ENCODE measurements at places on chromosomes 1 and 21.

DNA sequence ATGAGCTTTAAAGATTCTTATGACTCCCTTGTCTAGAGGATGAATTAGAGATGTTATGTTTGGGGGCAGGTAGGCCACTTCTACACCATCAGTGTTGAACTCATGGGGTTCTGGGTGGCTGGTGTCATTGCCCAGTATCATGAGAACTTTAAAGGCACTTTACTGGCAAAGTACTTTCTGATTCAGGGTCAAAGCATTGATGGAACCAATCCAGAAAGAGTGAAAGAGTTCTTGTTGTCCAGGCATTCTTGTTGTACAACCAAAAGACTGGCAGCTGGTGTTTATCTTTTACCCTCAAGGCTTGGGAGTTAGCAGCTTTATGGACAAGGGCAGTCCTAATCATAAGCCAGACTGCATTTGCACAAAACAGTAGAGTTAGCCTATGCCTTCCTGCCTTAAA is 673.0 kb downstream of the USP25 start:
- no peak for DNase-seq

DNA sequence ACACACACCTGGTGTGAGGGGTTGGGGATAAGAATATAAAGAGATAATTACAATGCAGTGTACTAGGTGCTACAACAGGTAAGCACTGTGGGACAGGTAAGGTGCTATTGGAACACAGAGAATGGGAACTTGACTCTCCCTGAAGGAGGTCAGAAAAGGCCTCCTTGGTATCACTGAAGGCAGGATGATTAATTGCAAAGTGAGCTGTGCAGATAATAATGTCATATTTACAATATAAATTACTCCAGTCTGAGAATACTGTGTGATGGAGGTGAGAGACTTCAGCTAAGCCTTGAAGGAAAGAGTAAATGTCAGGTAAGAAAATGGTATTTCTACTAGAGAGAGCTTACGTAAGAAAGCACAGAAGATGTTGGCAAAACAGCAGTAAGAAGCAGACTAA is 91.6 kb downstream of the EPS15 start:
- DNase-seq: no peak

DNA sequence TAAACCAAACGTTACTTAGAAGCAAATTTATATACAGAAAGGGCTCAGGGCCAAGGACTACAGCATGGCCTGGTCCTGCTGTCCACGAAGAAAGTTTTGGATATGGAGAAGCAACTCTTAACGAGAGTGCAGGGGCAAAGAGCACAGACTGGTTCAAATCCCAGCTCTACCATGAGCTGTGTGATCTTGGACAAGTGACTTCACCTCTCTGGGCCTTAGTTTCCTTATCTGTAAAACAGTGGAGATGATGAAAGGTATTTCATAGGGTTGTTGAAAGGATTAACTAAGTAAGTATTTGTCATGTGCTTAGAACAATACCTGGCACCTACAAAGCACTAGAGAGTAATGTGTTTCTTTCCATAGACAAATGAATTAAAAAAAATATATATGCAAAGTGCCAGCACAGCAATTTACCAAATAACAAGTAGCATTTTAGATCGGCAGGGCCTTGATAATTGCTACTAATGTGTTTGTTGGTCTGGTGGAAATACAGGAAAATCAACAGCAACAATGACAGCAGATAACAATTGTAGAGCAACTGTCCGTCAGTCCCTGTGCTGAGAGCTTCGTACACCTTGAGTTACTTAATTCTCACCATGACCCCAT is 25.4 kb downstream of the TMCO4 start:
- DNase-seq: no peak

DNA sequence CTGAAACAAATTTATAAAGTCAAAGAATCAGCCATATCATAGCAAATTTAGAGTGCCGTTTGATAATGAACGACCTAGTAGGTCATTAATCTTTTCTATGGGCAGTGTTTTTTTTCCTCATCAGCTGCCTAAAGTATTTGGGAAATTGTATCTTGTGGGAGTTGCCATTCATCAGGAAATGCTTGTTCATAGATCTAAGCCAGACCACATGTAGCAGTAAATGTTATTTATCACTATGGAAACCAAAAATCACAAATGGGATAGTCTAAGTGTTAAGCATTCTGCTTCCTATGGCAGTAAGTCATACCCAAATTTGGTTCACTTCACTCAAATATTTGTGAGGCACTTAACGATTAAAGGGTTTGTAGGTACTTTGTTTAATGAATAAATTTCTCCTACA is 52.9 kb downstream of the LRRC8D start:
- no peak for DNase-seq

DNA sequence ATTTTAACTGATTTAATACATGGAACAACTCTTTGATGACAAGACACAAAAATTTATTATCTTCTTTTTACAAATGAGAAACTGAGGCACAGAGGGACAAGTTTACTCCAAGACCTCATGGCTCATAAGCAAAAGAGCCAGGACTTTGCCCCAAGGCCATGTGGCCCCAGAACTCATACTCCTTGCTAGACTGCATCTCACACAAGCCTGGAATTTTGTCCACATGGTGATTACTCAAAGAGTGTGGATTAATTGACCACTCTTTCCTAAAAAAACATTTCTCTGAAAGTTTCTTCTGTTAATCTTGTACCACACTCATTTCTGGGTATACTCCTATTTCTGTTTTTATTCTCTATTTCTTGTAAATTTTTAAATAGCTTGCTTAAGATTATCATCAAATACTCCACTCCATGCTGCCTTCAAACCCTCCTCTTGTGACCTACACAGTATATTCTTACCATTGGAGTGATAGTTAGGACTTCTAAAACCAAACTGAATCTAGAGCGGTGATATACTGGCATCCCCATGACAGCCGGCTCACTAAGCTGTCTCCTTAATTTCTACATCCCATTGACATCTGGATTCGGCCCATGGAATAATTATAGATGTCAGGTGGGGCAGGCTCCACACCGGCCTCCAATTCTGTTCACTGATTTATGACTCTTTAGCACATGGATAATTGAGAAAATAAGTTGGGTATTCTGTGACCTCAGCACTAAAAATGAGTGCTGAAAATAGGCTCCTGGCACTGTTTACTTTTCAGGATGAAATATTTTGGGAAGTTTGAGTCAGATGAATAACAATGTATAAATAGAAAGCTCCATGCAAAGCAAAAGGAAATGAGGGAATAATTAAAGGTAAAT is 16.1 kb downstream of the RGS4 start:
- peak; percentile 19 for DNase-seq

DNA sequence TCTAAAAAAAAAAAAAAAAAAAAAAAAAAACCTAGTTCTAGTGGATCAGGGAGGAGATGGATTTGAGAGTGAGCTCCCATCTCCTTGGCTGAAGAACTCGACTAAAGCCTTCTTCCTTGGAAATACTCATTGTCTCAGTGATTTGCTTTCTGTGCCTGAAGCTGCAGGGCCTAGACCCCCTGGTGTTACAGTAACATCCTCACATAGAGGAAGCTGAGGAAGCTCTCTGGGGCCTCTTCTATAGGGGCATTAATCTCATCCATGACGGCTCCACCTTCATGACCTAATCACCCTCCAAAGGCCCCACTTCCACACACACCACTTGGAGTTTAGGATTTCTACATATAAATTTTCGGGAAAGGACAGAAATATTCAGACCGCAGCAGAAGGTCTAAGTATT is 95.9 kb upstream of the ETS2 start:
- DNase-seq: no peak

DNA sequence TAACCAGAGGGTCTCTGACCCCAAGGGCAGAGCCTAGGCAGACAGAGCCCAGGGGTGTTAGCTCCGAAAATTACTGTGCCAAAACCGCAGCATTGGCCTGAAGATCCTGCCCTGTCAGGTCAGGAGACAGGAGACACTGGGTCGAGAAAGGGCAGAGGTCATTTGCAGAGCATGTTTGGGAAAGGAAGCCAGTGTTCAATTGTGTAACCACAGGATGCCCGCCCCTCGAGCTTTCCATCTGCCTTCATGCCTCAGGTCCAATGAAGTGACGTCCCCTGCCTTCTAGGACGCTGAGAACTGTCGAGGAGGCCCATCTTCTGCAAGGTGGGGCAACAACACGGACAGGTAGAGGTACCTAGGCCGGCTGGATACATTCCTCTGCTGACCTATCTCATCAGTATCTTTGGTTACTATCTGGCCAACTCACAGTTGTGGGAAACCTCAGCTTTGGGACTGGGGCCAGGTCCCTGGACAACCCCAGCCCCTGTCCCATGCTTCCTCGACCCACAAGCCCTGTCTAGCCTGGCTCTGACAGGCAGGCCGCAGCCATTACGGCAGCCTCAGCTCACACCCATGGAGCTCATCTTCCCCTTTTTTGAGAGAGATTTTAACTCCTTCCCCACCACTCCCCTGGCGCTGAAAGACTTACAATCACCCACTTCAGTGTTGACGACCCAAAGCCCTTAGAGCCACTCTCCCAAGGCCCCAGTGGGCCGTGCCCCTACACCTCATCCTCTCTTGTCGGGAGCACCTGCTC is 1.3 kb downstream of the ARL8A start:
- no peak for DNase-seq

DNA sequence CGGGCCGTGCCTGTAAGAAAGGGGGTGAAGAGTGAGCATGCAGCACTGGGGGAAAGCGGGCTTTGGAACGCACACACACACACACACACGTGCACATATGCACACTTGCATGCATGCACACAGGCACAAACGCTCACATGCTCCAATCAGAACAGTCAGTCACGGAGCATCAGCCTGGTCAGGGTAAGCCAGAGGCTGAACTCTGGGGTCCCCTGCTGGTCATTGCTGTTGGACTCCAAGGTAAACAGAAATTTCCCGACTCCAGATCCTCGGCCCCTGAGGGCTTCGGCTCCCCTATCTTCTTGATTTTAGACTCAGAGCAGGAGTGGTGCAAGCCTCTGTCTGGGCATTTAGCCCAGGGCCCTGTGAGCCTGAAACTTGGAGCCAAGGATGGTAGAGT is 54.2 kb downstream of the SYT2 start:
- no peak for DNase-seq

GRCh38 chr1:225919906-225920305 is 4.1 kb downstream of the PYCR2 start:
- peak; percentile 51 for DNase-seq

DNA sequence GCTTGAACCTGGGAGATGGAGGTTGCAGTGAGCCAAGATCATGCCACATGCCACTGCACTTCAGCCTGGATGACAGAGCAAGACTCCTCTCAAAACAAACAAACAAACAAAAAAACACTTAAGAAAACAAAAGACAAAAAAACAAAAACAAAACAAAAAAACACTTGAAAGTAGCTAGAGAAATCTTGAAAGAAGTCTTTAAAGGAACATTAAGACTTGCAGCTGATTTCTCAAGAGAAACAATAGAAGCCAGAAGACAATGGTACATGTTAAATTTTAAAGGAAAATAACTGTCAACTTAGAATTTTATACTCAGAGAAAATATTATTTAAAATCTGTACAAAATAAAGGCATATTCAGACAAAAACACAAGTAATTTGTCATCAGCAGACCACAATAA is 71.3 kb downstream of the HLX start:
- DNase-seq: no peak
